Activated CD4-positive, alpha-beta T cell treated with anti-CD3 and anti-CD28 coated beads for 1 hour (primary cell): ENCODE measurements at places on chromosomes 7 and 10.

- DNase-seq = no peak
Measured at GRCh38 chr10:20005638-20006037, 189.4 kb downstream of the PLXDC2 start.

DNA sequence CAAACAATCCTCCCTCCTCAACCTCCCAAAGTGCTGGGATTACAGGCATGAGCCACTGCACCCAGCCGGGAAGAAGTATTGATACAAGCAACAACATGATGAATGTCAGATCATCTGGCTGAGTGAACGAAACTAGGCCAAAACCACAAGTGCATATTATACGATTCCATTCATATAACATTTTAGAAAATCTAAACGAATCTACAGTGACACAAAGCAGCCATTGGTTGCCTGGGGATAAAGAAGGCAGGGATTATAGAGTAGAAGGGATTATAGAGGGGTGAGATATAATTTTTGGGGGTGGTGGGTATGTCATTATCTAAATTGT lies 11.5 kb upstream of the RHBDD2 start:
- DNase-seq = no peak

- no peak for DNase-seq
Measured at GRCh38 chr10:130137090-130137448, 878 bp downstream of the GLRX3 start.

GRCh38 chr10:11197878-11198277 lies 180.2 kb downstream of the CELF2 start:
- DNase-seq = no peak

- DNase-seq = no peak
Measured at GRCh38 chr10:47104786-47105385, 193.7 kb downstream of the PTPN20 start.

DNA sequence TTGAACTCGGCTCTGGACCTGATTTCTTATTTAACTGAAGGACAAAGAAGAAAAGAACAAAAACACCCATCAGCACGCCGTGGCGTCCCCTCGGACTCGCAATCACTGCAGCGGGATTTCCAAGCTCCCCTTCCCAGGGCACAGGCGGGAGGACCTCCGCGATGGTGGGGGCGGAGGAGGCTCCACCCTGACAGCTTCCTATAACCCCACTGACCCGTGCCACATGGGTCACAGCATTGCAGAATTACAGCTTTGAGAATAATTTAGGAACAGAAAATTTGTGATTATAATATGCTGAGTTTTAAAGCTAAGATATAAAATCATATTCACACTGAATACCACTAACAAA lies 129.7 kb upstream of the SEC61G start:
- no peak for DNase-seq

DNA sequence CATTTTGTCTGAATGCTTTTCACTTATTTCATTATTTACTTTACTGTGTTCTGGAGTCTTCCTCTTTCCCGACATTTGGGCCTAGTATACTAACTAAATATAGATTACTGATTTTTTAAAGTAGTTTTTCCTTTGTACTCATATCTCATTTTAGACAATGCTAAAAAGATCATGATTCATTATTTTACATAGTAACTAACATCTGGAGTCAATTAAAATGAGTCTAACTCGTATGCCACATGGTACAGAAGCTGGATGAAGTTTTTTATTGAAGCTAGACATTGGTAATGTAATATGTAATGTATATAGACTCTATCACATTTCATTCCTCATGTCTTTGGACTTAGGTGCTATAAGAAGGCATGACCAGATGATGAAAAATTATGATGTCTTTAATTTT lies 156.3 kb upstream of the HGF start:
- no peak for DNase-seq
